Amygdala (tissue), 56 donors: ENCODE measurements at places on chromosomes 7 and 10.

DNA sequence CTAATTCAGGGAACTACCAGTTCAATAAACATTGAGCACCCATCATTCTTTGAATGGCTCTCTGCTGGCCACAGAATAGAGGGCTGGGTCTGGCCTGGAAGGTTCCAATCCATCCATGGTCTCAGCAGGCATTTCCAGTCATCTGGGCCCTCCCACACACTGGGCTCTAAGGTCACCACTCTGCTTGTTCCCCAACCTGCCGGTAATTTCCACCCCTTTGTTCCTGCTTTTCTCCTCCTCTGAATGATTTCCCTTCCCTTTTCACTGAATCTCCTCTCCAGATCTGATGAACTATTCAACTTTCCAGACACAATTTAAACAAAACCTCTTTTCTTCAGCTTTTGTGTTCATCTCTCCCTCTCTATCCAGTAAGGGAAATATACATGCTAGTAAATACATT is 2.6 kb downstream of the BZW2 start:
- no peak for DNase-seq

GRCh38 chr10:112148331-112148730 is 35.2 kb downstream of the GPAM start:
- no peak for DNase-seq

DNA sequence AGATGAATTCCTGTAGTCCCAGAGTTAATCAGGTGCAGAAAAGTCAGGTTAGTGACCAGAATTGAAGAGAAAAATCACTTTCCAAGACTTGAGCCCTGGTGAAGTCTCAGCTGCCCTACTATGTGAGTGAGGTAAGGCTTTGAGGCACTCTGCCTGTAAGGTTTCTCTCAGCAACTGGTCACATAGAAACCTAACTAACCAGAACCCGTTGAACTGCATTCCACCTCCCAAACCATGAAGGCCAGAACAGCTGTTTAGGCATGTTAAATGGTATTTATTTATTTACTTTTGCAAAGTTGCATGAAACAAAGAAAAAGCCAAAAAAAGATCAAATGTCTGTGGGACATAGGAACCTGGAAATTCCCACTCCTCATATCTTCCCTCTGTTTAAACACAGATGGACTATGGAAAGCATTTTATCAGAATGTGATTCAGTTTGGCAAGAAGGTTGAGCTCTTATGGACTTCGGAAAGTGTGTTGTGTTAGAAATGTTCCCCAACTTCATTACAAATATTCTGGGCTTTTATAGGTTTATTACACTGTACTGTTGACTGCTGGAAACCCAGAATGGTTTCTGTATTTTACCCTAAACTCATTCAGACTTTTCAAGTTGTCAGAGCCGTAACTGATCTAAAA is 12.8 kb upstream of the GPR85 start:
- no peak for DNase-seq

DNA sequence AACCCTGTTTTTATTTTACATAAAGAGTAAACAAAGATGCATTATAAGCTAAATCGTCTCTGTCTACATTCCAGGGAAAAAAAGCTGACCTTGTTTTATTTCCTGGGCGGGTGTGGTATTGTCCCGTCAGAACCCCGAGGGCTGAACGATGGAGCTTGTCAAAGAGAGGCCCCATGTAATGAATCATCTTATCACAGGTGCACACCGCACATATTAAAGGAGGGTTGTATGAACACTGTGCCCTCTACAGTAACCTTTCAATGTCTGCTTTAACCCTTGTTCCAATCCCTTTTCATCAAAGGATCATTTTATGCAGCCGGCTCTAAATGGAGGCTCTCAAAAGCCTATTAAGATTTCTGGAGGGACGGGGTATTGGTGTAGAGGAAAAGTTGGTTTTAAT is 158.5 kb upstream of the YAE1 start:
- no peak for DNase-seq

DNA sequence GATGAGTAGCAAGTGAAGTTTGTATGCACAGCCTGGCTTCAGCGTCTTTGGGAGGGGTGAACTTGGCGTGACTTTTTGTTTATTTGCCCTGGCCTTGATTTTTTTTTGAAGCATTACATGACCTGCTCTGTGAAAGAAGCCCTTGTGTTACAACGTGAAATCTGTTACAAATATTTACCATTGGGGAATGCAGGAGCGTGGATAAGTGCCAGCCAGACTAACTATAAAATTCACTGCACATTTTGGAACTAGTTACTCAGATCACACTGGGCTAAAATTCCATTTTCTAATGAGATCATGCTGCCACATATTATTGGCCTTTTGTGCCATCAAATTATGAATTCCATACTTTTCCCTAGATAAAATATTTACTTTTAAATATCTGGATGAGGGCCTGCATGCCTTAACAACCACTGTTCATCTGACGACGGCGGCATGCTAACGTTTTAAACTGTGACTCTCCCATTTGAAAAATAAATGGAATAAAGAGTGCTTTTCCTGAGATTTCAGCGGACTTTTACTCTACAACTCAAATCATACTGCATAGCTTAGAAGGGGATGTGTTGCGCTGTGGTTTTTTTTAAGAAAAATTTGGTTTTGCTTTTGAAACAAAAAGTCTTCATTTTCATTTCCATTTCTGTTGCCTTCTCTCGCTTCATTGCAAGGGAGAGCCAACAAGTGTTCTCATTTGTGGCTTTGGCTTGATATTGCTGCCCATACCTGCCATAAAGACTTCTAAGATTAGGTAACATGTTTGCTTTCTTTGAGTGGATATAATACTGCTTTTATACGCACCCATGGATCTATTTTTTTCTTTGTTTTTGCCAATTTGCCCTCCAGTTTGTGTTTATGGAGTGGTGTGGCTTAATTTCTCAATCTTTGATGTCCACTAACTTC is 352.2 kb downstream of the TFEC start:
- no peak for DNase-seq
